ENCODE measurements at places on chromosomes 2 and 18.
A peak's percentile ranks its signal among the peaks of the same experiment; 100 is the strongest.

DNA sequence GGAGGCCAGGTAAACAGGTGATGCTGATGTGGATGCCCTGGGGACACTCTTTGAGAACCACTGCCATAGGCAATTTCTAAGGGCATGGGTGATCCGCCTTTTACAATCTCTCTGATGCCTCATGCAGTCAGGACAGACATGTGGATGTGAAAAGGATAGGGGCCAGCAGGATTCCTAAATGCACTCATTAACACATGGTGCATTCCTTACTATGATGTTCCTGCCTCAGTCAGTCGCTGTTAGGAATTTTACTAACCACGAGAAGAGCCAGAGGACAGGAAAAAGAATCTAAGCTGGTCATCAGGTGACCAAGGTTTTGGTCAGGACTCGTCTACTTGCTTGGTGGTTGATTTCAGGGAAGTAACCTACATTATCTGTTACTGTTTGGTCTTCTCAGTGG, 191.0 kb downstream of the ARL4C start:
- DNase-seq, result no peak

DNA sequence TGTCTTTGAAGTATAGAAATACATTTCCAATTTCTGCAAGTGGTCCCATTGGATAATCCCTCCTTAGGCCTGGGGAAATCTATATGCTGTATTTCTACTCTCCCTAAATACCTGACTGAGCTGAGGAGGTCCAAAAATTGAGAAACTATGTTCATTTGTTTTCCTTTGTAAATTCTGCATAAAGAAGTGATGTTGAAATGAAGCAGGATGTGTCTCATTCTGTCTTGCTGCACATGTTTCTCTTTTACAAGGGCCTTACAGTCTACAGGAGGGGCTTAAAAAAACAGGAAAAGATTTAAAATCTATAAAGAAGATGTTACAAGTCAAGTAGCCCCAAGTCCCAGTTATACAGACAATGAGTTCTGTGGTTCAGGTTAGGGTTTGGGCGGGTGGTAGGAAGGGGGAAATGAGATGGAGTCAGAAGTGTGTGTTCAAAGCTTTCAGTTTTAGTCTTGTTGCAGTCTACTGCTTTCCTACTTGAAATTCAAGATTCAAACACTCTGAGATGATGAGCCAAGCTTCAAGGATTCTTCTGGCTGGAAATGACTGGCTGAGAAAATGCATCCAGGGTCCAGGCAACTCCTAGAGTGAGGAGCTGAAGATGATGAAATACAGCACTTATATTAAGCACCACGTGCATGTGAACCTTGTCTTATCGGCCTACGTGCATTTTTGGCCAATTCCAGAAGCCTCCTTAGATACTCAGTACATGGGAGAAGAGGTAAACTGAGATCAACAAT, 146.3 kb upstream of the CELF4 start:
- no peak for DNase-seq

GRCh38 chr2:19933351-19933981, 31.7 kb upstream of the TTC32 start:
- DNase-seq, result no peak

DNA sequence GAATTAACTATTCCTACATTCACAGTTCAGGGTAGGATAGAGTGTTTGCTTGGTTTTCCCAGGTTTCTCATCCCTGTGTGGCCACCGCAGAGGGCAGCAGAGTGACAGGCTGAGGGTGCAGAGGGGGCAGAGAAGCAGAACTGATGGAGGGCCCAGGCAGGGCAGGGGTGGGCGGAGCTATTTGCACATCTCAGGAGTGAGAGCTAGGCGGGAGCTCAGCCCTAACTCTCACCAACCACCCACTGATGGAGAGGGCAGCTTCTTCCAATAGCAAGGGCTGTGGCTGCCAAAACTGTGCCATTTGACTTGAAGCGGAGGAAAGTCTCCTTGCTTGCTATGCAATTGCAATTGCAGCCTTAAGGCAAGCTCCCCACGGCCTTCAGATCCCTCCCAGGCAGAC, 12.0 kb upstream of the DARS1 start:
- DNase-seq, result no peak

GRCh38 chr18:79446931-79447330, 51.2 kb downstream of the NFATC1 start:
- no peak for DNase-seq

- DNase-seq, result no peak
Measured at GRCh38 chr18:76113101-76113500, 381.9 kb downstream of the ZNF516 start.

DNA sequence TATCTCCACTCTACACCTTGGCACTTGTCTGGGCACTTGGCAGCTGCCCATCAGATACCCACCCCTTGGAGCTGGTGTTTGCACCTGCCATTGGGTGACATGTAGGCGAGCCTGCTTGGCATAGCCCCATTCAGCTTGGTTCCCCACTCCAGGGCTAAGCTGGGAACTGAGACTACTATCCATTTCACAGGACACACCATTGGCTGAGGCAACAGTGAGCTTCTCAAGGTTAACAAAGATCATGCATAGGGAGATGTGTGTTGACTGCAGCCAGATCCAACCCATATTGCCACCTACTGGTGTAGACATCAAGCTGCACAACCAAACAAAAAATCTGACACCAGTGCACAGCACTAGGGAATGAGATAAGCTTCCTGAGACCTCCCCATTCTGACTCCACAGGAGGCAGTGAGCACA, 1389.8 kb upstream of the TMEFF2 start:
- no peak for DNase-seq

DNA sequence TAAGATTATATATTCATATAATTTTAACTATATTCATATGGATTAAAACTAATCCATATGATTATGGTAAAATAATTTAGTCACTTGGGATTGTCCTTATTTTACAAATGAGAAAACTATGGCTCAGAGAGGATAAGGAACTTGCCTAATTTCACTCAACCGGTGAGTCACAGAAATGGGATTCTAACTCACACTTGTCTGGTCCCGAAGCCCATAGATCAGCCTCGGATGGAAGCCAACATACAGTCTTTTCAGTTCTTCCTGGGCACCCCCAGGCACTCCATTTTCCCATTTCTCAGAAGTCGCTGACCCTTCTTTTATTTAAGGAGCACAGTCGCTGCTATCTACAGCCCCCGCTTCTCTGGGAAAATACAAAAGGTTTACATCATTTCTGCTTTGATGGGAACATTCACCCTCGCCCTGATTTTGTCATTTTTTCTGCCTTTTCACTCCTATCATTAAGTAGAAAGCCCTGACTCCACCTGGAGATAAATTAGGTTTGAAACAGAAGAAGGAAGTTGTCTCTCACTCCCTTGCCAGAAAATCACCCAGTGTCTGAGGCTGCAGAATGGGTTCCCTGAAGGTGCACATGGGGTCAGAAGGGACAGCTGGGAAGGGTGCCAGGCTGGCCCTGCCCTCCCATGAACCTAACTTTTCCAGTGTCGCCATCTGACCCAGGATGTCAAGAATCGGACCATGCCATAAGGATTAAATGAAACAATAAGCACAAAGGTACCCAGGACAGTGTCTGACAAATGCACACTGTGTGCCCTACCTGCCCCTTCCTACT, 36.6 kb downstream of the CYP1B1 start:
- DNase-seq, result no peak

GRCh38 chr2:200300638-200301314, 5.7 kb upstream of the SPATS2L start:
- DNase-seq, result no peak

GRCh38 chr2:60555783-60556139, 2.3 kb upstream of the BCL11A start:
- DNase-seq, result no peak

GRCh38 chr2:151828890-151829324, 686 bp upstream of the ARL5A start:
- DNase-seq, result no peak

GRCh38 chr18:62584241-62585120, 61.7 kb downstream of the ZCCHC2 start:
- DNase-seq, result peak; percentile 85

- no peak for DNase-seq
Measured at GRCh38 chr18:49623571-49623970, 61.7 kb downstream of the LIPG start.

DNA sequence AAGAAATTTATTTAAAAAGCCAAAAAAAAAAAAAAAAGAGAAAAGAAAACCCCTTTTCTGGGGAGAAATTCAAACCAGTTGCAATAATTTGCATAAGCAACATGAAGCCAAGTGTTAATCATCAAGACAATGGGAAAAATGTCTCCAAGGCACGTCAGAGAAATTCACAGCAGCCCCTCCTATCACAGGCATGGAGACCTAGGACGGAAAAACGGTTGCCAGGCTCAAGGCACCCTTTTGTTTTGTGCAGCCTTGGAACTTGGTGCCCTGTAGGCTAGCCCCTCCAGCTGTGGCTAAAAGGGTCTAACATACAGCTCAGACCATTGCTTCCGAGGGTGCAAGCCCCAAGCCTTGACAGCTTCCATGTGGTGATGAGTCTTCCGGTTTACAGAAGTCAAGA, 509.2 kb upstream of the SOX11 start:
- no peak for DNase-seq

GRCh38 chr18:71107244-71107643, 818.4 kb downstream of the SOCS6 start:
- DNase-seq, result no peak

DNA sequence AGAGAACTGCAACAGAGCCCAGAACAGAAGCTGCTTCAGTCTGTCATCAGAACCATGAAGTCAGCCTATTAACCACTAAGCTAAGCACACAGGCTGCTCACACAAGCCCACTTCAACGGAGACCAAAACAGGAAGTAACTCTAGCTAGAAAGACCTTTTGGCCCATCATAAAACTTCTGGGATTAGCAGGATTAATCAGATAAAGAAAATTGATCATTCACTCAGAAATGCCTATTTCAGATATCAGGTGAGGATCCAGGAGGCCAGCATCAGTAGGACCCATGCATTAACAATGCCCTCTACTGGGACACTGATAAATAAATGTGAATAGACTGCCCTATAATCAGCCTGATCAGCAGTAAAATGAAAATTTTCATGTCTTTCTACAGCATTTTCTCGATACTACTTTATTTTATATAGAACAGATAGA, 101.4 kb downstream of the WDPCP start:
- DNase-seq, result no peak

GRCh38 chr2:70806013-70806412, 14.4 kb downstream of the CLEC4F start:
- DNase-seq, result no peak

GRCh38 chr2:233639860-233640259, 3.6 kb downstream of the UGT1A10 start:
- DNase-seq, result no peak

- no peak for DNase-seq
Measured at GRCh38 chr2:86035376-86035882, 70.3 kb downstream of the POLR1A start.

- DNase-seq, result no peak
Measured at GRCh38 chr18:44715842-44716241, 35.2 kb downstream of the SETBP1 start.

- no peak for DNase-seq
Measured at GRCh38 chr18:2854875-2855274, 8.1 kb downstream of the EMILIN2 start.

DNA sequence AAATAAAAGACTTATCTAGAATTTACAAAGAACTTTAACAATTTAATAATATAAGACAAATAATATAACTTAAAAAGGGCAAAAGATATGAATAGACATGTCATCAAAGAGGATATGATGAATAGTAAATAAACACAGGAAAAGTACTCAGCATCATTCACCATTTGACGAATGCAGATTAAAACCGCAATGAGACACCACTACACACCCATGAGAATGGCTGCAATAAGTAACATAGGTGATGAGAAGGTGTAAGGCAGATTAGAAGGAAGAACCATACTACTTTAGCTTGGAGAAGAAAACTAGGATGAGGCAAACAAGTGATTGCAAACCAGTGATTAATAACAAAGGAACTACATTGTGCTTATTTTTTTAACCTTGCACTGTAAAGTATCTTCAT, 152.0 kb downstream of the CYRIA start:
- no peak for DNase-seq

GRCh38 chr2:51003345-51004192, 28.4 kb downstream of the NRXN1 start:
- DNase-seq, result no peak

- no peak for DNase-seq
Measured at GRCh38 chr2:115214050-115214449, 771.6 kb downstream of the DPP10 start.

DNA sequence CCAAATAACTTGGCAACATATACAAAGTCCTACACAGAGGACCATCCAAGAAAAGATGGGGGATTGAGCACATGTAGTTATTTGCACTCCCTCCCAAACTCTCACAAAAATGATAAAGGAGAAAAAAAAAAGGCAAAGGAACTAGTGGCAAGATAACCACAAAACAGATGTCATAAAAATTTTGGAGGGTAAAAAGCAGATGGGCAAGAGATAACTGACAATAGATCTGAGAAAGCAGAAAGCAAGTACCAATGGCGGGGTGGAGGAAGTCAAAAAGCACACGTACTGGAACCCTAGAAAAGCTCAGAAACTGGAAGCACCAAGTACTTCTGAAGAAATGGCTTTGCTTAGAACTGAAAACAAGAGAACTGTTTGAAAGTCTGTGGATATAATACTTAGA, 82.0 kb downstream of the WDPCP start:
- no peak for DNase-seq

All from stimulated activated CD4-positive, alpha-beta T cell treated with anti-CD3 and anti-CD28 coated beads, Interleukin-4, amount 100 ng/mL, for 1 hour (primary cell).